Activated CD4-positive, alpha-beta T cell treated with anti-CD3 and anti-CD28 coated beads, Interleukin-10, Interleukin-2, amounts not matched to agents 100 ng/mL and 50 ng/mL, durations not matched to agents 16 hours and 8 hours (primary cell): ENCODE measurements at places on chromosomes 13 and 19.

- DNase-seq: peak; percentile 41
Observed at GRCh38 chr19:3094601-3095440, 659 bp downstream of the GNA11 start.

DNA sequence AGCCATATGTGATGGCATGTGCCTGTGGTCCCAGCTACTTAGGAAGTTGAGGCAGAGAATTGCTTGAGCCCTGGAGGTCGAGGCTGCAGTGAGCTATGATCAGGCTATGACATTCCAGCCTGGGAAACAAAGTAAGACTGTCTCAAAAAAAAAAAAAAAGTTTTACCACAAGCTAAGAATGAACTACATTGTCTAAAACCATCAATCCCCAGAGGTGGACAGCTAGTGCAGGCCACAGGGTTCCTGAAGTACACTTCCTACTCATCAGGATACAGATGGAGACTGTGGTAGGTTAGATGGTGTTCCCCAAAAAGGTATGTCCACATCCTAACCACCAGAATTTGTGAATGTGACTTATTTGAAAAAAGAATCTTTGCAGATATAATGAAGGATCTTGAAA is 63.5 kb upstream of the DOCK9 start:
- DNase-seq: no peak

- no peak for DNase-seq
Observed at GRCh38 chr19:4609878-4610511, 29.3 kb upstream of the TNFAIP8L1 start.

GRCh38 chr19:32718286-32718685 is 1.3 kb upstream of the TDRD12 start:
- no peak for DNase-seq

DNA sequence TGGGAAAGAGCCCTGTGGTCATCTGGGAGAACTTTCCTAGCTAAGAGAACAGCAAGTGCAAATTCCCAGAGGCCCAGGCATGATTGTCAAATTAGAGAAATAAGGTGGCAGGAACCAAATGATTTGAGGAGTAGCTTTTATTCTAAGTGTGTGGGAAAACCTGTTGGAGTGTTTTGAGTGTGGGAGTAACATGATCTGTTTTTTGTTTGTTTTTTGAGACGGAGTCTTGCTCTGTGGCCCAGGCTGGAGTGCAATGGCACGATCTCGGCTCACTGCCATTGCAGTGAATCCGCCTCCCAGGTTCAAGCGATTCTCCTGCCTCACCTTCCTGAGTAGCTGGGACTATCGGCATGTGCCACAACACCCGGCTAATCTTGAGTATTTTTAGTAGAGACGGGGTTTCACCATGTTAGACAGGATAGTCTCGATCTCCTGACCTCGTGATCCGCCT is 2.4 kb downstream of the SAE1 start:
- DNase-seq: no peak

DNA sequence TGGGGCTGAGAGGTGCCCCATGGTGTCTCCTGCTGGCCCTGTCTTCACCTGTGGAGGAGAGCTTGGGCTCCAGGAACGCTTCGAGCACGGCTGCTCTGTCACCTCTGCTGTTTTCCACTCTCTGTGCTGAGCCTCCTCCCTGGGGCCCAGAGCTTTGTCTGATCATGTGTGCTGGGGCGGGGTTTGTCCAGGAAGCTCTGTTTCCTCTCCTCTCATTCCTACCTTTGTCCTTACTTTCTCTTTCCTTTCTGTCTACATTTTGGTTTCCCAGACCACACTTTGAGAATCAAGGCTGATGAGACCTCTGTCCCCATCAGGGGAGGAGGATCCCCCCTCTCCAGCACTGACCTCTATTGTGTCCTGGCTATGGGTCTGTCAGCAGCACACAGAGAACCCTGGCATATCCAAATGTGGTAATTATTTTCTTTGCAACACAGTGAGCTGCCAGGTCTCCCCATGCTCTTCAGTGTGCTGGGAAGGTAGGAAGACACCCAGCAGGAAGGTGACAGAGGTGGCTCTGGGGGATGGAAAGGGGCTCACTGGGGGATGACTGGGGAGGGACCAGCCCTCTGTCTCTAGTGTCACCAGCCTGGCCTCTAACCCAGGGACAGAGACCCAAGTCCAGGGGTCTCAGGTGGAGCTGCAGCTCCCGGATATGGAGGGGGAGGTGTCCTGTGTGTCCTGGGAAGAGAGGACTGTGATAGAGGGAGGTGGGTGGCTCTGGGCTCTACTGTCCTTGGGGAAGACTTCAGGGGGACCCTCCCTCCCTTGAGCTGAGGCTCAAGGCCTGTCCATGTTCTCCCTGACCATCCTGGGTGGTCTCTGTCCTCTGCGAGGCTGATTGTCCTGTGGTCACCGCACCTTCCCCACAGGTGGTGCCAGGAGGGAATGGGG is at the start of gene CEACAM1:
Gene CEACAM1, minus strand, starts transcription at position 128 of the 894 bp plus-strand sequence. Its CDS starts 107 bp downstream, at position 21.
- peak; percentile 65 for DNase-seq

DNA sequence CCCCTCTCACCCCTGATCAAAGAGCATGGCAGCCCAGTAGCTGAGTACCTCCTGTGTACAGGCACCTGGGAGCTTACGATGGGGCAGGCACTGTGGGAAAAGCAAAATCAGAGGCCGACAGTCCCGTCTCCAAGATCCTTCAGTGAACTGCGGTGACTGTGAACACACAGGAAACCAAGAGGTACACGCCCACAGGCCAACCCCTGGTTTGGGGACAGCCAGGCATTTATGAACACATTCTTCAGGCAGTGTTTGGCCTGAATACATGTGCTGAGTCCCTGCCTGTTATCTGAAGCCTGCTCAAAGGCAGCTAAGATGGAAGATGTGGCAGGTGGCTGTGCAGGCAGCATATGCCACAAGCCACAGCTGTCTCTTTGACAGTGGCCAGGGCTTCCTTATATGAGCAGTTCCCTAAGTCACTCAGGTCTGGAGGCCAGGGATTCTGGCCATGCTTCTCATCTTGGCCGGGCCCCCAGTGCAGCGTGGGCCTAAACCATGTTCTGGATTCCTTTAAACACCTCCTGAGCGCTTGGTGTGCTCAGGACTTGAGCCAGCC is 123.6 kb downstream of the UQCRFS1 start:
- DNase-seq: no peak

DNA sequence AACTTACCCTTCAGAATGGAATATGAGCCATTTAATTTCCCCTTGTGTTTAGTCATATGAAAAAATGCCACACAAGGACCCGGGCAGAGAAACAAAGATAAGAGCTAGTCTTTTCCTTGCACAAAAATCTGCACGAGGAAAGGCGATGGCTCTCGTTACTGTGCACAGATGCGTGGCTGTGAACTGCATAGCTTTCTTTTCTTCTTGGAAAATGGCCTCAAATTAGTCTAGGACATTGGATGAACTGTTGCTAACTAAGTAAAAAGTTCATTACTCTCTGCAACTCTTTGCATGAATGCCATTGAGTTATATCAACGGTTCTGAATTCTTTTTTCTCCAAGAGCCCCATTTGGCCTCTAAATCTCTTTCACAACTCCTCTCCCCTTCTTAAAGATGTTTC is 125.2 kb downstream of the COG6 start:
- no peak for DNase-seq

- no peak for DNase-seq
Observed at GRCh38 chr19:53389571-53389970, 5.4 kb upstream of the ZNF765 start.

GRCh38 chr13:46778890-46779289 is 18.1 kb downstream of the ESD start:
- DNase-seq: no peak

GRCh38 chr19:43774103-43774939 is 6.5 kb downstream of the KCNN4 start:
- no peak for DNase-seq

- no peak for DNase-seq
Observed at GRCh38 chr19:4374498-4375163, 25.7 kb downstream of the SH3GL1 start.

- no peak for DNase-seq
Observed at GRCh38 chr19:50562329-50562728, 5.9 kb downstream of the LRRC4B start.

DNA sequence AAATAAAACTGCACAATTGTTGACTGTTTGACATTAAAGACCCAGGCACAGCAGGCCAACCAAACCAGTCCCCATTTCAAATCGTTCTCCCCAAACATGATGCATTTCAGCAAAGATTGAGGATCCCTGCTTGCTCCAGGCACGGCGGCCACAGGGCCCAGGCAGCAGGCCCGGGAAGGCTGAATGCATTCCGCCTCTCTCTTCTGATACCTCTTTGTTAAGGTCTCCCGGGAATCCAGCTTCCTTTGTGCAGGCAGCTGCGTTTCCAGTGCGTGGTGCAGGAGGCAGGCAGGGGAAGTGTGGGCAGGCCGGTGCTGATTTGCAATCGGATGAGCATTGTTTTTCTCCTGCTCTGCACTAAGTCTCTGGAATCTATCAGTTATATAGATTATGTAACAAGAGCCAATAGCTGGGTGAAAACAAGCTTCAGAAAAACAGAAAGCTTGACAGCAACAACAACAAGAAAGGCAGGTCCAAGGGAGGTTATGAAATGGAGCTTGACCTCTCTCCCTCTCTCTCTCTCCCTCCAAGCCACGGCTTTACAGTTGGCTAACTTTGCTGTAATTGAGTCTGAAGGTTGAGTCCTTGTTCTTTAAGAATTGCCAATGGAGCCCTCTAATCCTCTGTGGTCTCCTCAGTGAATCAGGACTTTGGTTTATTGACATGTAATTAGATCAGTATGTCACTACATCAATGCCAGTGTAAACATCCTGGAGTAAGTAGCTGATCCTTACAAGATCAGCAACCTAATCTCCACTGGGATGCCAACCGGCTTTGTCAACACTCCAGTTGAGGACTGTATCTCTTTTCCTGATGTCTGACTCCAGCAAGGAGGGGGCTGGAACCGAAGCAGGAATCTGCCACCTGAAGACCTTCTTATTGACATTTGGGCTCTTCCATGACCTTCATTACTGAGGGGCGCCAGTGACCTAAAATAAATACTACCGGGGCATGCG is 338.0 kb downstream of the TEX29 start:
- DNase-seq: no peak

- DNase-seq: no peak
Observed at GRCh38 chr13:109615721-109616420, 170.5 kb downstream of the IRS2 start.

- DNase-seq: no peak
Observed at GRCh38 chr19:2567996-2568395, 92.1 kb downstream of the GADD45B start.

DNA sequence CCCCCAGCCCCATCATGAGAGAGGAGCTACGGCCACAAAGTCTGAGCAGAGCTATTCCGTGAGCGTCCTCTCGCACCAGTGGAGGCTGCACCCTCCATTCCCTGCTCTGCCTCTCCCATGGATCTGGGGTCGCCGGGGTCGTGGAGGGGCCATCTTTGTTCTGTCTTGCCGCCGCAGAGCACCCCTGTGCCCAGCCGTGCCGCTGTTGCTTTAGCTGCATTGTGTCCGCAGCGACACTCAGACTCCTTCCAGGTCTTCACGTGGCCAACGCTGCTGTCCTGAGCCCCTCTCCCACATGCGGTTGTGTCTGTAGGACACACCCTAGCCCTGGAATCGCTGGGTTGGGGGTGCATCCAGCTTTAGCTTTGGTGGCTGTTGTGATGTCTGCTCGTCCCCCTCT is 15.8 kb downstream of the YIPF2 start:
- no peak for DNase-seq

DNA sequence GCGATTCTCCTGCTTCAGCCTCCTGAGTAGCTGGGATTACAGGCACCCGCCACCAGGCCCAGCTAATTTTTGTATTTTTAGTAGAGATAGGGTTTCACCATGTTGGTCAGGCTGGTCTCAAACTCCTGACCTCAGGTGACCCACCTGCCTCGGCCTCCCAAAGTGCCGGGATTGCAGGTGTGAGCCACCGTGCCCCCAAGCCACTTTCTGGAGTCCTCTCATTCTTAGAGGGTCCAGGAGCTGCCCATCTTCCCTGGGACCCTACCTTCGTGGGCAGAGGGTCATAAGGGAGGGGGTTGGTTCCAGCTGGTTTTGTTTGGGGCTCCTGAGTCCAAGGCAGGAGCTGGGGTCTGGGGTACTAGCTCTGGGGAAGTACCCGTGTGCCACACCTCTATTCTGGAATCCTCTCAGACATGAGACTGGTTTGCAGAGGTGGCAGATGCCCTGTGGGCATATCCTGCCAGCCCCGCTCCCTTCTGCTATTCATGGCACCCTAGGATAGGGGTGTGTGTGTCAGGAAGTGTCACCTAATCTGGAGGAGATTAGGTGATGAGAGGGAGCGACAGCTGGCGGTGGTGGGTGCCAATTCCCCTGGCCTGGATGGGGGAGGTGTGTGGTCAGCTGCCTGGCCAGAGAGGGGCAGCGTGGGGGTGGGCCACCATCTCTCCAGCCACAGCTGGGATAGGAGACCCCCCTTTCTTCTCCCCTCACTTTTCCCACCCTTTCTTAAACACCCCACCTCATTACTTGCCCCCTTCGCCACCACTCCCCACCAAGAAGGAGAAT is 2.1 kb downstream of the PRMT1 start:
- no peak for DNase-seq

GRCh38 chr13:114230575-114230974 is 4.1 kb upstream of the CDC16 start:
- no peak for DNase-seq

GRCh38 chr19:37738371-37738770 is 18.8 kb upstream of the ZNF607 start:
- DNase-seq: no peak

- DNase-seq: no peak
Observed at GRCh38 chr19:3465552-3465951, 14.8 kb downstream of the SMIM24 start.

DNA sequence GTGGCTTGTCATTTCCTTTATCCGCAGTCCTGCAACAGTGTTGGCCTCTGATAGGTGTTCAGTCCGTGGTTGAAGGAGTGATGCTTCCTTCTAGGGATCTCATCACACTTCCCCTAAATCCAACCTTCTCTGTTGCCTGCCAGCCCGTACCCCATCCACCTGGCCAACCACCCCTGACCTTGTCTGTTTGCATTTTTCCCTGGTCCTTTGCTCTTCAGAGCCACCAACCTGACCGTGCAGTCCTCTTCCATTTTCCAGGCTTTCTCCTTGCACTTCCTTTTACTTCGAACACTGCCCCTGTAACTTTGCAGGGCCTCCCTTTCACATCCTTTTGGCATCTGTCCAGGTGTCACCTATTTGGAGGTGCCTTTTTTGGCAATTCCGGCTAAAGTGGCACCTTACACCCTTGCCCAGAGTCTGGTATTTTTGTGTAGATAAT is 696 bp downstream of the ZNF460 start:
- peak; percentile 34 for DNase-seq

- DNase-seq: no peak
Observed at GRCh38 chr13:46595136-46595884, 42.3 kb downstream of the LRCH1 start.

DNA sequence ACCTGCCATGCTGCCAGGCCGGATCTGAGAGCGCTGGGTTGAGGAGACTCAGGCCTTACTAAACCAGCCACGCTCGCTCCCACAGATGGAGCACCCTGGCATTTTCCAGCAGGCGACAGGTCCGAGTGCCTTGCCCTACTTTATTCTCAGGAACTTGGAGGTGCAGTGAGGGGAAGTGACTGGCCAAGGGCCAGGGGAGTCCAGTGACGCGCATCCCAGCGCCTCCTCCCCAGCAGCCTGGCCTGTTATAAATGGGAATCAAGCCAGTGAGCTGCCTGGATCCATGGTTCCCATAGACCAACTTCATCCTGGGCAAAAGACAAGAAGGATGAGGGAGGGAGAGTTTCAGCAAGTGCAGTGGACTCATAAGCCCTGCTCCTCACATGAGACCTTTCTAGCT is 35.5 kb downstream of the TMED1 start:
- DNase-seq: no peak
